SHP77 treated with DMSO at 0.1 percent for 48 hours (cell line): ENCODE measurements at places on chromosomes 3 and 15.

- DNase-seq = no peak
Measured at GRCh38 chr3:55122312-55122711, 194.5 kb upstream of the LRTM1 start.

DNA sequence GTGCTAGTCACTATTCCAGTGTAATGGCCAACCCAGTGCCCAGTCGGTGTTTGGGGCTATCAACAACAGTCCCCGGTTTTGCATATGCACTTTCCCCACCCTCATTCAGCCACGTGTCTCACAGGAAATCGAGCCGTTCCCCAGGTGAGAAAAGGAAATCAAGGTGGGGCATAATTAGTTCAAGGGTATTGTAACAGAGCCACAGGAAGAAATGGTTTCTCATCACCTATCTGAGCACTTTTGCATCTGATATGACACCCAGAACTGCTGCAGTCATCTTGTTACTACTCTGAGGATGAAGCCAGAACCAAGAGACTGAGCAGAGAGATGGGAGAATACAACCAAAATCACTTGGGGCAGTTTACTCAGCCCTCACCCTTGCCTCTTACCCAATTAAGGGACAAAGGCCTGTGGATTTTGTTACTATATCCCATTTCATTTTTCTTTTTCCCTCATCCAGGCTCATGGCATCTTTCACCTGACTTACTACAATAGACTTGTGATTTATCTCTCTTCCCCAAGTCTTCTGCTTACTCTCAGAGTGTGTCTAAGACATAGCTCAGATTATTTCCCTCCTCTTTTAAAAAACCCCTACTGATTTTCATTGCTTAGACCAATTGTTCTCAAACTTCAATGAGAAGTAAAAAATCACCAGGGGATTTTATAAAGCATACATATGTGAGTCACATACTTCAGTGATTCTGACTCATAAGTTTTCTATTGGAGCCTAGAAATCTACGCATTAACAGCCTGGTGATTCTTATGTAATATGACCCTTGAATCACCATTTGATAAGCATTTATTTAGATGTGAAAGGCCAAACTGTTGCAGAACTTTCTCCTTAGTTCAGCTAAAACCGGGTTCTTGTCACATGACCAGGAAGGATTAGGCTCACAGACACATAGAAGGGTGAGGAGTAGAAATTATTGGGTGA lies 40.5 kb downstream of the TRAT1 start:
- DNase-seq = no peak

DNA sequence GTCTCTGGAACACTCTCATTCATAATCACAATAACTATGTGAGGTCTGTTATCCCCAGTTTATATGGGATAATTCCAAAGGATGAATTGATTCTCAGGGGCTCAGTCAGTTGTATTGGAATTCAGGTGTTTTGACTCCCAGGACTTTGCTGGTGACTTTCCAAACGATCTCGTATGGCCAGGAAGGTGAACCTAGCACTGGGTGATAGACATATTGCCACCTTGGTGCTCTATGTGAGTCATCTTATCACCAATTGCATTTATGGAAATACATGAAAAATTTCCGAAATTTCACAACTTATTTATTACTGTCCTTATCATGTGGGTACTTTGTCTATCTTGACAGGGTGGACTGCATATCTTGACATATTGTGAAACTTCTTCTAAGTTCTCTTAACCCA lies 287.3 kb downstream of the WDR72 start:
- DNase-seq = no peak

GRCh38 chr3:16252243-16252978 lies 12.3 kb downstream of the DPH3 start:
- no peak for DNase-seq
